ENCODE measurements at places on chromosomes 6 and 20.

- no peak for DNase-seq
Observed at GRCh38 chr6:136439514-136440190, 110.6 kb downstream of the MAP7 start.

DNA sequence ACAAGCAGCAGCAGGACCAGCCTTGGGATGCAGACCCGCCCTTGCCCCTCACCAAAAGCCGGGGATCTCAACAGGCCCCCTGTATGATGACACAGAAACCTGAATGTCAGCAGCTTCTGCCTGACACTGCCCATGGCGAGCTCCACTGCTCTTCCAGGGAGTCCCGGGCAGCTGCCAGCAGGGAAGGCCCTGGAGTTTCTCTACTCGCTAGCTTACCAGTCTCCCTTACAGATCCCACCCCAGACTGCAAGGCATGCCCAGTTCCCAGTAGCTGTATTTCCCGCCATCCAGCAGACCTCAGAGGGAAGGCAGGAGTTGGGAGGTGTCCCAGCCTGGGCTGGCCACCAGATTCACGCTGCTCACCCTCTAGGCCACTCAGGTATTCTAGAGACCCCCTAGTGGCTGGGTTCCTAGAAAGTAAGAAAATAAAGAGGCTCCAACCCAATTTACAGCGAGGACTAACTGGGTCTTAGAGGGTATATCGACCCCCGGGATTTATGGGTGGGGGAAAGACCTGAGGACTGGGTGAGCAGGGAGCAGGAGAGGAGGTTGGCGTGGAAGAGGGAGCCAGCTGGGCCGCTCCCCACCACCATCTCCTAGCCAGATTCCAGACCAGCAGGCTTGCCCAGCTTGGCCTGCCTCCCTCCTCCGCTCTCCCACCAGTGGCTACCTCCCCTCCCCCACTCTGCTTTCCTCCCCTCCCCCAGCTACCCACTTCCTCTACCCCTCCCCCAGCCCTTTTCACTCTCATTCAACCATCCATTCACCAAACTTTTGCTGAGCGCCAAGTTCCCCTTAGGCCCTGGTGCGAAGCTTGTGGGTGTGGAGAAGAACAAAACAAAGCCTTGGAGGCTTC lies 9.7 kb upstream of the HMGA1 start:
- DNase-seq: no peak

GRCh38 chr6:88263591-88263990 lies 97.4 kb upstream of the CNR1 start:
- no peak for DNase-seq

DNA sequence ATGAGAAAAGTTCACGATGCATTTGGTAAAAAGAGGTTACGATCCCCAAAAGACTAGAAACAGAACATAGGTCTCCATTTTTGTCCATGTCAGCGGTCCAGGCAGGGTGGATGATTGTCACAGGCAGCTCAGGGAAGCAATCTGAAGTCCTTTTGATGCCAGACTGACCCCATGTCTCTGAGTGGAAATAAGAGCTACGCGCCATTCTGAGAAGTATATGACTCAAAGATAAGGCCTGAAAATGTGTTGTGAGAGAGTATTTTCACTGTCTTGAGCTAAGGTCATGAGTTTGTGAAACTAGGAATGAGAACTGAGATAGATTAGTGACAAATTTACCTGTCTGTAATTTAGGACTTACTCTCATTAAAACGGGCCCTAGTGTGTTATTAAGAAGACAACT lies 69.5 kb downstream of the LYRM4 start:
- no peak for DNase-seq

DNA sequence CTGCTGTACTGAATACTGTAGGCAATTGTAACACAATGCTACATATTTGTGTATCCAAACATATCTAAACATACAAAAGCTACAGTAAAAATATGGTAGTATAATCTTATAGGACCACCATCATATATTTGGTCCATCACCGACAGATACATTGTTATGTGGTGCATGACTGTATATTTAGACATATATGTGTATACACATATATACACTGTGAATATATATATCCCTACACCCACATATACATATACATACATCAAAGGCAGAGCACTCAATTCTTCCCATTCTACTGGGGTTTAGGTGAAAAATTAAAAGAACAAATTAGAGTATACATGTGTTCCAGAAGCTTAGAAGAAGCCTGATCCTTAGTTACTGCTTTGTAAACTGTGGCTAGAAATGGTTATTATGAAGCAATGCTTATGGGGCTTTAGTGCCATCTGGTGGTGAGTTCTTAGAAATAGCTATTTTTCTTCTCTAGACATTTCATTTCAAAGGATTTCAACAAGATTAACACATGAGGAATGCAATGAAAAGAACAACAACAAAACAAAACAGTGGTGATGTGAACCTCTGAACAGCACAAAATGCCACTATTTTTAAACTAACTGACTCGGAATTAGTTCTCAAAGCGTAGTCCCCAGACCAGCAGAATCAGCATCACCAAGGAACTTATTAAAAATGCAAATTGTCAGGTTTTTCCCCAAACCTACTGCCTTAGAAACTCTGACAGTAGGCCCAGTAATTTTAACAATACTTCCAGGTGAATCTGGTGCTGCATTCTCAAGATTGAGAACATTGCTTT lies 38.0 kb downstream of the PKHD1 start:
- DNase-seq: no peak

DNA sequence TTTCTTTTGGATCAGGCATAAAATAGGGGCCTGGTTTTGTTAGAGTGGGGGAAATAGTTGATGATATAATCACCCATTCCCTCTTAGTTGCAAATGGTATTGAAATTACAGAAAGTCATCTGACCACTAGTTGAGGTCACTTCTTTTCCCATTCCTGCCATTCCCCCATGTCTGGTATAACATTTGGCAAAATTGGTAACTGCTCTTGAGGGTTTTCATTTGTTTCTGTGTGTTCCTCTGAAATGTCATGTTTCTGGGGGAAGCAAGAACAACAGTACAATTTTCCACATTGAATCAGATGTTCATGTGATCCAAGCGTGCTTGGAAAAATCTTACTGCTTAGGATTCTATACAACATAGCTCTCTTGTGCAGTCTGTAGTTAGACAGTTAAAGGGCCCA lies 7.3 kb downstream of the AIG1 start:
- DNase-seq: no peak

DNA sequence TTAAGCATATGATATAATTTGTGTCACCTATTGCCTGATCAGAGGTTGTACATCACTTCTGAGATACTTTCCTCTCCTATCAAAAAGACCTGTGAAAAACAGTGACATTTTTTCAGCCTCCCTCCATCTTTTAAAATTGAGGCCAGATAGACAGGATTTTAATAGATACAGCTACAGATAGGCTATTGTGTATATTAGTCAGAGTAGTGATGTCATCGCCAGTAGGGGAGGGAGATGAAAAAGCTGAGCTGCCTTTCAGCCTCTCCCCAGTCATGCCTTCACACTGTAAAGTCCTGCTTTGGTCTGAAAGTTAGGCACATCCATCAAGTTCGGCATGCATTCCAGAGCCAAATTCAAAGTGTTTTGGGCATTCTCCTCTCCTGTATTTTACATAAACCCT lies 7.9 kb upstream of the PABPC1L start:
- no peak for DNase-seq

All from anterior cingulate cortex (tissue), 58 donors.